Fibroblast of skin of abdomen (primary cell): ENCODE measurements at places on chromosomes 3 and 15.

GRCh38 chr3:14286887-14287500 is 108.4 kb downstream of the LSM3 start:
- DNase-seq = no peak

GRCh38 chr3:120153294-120153693 is 59.0 kb upstream of the GSK3B start:
- DNase-seq = peak; percentile 89

DNA sequence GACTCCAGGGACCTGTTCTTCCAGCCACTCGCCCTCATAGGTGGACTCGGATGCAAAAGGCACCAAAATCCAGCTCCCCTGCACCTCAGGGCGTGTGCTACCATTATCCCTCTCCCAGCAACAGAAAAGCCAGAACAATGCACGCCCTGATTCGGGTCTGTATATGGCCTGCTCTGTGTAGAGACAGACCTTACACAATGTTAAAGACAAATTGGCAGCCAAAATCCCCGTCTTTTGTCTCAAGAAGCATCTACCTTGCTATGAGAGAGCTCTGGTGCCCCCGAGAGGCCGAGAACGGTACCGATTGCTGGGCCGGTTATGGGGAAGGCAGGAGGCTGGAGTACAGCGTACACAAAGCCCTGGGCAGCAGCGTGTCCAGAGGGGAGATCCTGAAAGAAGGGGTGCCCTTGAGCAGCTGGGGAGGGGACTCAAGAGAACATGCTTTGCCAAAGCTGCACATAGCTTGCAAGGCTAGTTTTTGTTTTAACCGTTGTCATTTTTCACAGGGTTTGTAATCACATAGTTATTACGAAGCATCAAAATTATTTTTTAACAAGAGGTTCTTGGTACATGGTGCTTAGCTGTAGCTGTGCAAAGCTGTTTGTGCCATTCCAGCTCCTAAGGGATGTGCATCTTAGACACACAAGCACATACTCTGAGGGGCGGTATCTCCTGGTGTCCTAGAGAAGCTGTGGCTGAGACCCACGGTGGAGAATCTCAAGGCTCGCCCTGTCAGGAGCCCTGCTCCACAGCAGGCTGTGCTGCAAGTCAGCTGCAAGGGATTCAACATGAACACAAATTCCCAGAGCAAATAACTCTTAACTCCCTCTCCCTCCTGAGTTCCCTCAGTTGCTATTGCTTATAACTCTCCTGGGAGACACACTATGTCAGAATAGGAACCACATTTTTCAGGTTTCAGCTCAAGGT is 461.5 kb upstream of the PPP2R3A start:
- peak; percentile 74 for DNase-seq

- DNase-seq = peak; percentile 82
These were observed 154.8 kb downstream of the PLCL2 start for GRCh38 chr3:17039594-17039993.

DNA sequence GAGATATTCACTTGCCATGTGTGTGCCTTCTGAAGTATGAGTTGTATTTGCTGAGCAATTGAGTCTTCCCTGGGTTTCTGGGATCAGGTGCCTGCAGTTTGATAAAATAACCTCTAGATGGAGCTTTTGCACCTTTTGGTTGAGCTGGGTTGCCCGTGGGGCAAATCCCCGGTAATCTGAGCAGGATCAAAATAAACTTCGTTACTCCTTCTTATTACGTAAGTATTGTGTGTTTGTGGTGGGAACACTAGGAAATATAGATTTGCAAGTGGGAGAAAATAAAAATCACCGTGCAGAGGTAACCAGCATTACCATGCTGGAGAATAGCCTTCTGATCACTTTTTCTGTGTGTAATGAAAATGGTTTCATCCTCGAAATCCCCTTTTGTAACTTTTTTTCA is 277.4 kb upstream of the NR2E3 start:
- DNase-seq = no peak

DNA sequence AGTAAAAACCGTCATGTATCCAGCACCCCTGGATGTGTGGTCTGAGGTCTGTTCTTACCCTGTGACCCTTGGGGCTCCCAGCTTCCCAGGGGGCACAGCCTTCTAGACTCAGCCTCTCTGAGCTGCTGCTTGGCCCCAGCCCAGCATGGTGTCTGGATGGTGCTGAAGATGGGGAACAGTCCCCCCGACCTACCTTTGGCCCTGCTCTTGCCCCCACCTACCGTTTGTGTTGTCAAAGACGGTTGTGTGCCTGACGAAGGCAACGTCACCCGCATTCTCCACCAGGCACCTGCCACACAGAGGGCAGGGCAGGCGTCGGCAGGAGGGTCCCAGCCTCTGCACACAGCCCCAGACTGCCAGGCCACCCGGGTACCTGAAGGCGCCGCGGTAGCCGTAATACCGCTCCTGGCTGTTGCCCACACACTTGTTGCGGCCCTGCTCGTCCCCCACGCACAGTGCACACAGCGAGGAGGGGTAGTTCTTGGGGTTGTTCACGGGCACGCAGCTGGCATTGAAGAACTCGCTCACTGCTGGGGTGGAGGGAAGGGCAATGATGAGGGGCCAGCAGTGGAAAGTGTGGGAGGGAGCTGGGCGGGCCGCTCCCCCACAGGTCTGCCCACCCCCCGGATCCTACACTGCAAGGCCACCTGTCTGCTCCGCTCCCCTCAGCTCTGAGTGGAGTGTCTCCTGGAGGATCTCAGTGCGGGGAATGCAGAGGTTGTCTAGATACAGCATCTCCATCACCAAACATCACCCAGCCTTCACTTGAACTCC is 21.0 kb downstream of the MELTF start:
- DNase-seq = no peak

GRCh38 chr3:124372775-124373174 is 357.5 kb upstream of the UMPS start:
- DNase-seq = peak; percentile 48

- DNase-seq = no peak
These were observed 337.1 kb downstream of the IL20RB start for GRCh38 chr3:137294839-137295238.

GRCh38 chr3:12405432-12406272 is 78.6 kb upstream of the TSEN2 start:
- DNase-seq = peak; percentile 54

- DNase-seq = no peak
These were observed 90.1 kb upstream of the EPHB3 start for GRCh38 chr3:184471439-184471838.

DNA sequence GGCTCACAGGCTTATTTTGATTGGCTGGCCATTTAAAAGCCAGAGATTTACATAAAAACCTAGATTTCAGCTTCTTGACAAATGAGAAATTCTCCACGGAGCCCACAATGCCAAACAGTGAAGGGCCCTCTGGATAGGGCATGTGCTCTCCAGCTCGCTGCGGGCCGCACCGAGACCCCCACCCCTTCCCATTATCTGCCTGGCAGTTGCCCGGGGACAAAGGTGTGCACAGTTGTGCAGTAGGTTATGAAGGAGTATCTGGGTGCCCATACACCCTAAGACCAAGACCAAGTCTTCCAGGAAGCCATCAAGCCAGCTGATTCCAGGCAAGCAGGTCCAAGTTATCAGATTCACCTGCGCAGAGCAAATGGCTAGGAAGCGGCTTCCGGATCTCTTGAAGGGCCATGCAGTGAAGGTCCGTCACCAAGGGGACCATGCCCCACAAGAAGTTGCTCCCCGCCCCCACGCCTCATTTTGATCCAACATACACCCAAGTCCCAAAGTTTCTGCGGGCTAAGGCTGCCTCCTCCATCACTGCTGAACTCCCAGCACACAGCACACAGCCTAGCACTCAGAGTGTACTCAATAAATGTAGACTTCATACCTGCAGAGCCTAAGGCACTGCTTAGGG is 1.3 kb downstream of the MRPS25 start:
- no peak for DNase-seq

DNA sequence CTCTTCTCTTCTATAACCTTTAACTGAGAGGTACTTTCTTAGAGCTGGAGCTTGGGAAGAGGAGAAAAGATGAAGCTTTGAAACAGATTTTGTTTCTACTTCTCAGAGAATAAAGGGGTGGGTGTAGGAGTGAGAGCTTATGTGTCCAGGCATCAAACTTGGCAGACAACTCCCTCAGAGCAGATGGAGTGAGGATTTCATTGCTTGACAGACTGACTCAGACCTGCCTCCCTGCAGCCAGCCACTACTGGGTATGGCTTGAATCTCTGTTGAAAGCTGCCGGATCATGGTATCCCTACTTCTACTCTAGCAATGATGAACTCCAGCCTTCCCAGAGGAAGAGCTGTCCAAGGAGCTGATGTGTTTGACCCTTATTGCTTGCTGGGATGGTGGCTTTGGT is 36.7 kb downstream of the SYN2 start:
- no peak for DNase-seq

DNA sequence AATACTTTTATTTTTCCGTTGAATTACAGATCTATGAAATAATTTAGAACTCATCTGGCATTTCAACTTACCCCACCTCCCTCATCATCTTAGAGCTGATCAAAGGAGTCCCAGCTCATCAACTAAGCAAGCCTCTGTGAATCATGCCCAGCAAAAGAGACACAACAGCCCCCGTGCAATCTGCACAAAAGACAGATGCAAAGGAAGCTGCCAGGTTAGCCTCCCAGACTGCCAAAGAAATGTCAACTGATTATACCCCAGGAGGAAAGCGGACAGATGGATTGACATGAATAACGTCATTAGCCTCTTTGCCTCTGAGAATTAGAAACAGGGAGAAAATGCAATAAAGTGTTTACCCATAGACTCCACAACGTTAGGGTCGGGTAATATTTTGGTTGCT is 75.0 kb downstream of the GABRB3 start:
- DNase-seq = no peak

- peak; percentile 89 for DNase-seq
These were observed 36.7 kb downstream of the SMAD3 start for GRCh38 chr15:67101911-67102598.

DNA sequence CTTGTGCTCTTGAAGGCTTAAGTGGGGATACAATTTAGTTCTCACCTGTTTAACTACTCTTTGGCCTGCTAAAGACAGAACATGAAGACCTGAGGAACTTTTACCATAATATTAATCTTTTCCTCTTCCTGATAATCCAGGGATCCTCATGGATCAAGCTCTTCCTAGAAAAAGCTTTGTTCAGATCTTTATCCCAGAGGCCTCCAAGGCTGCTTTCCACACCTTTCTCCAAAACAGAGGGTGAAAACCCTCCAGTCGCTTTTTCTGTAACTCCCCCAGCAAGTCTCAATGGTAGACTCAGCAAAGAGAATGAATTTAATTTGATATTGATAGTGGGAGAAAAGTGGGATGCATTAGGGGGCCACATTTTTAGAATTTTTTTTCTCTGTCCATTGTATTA is 203.6 kb downstream of the CGGBP1 start:
- no peak for DNase-seq
